ENCODE measurements at places on chromosomes 2 and 18. TPM values are rescaled to one million over a fixed set of nuclear protein-coding genes. Genes with fewer than 3 reads are reported as not detected.

- no peaks in the 10 kb centered on the region for H3K36me3 ChIP-seq
- H3K27ac ChIP-seq, result no peak overlapping the region
- no peak for DNase-seq
- no peaks in the 10 kb centered on the region for H3K4me1 ChIP-seq
- H3K4me3 ChIP-seq, result no peak overlapping the region
Observed at GRCh38 chr18:48347756-48348326, 61.3 kb downstream of the ZBTB7C start.

- no peak for DNase-seq
- no peaks in the 10 kb centered on the region for H3K27me3 ChIP-seq
- no peak overlapping the region for H3K4me3 ChIP-seq
- H3K36me3 ChIP-seq, result no peaks in the 10 kb centered on the region
- H3K4me1 ChIP-seq, result no peaks in the 10 kb centered on the region
Observed at GRCh38 chr2:177118636-177119035, 94.0 kb upstream of the HNRNPA3 start.

- no peaks in the 10 kb centered on the region for H3K36me3 ChIP-seq
- no peaks in the 10 kb centered on the region for H3K27me3 ChIP-seq
- H3K4me1 ChIP-seq, result no peaks in the 10 kb centered on the region
- no peak overlapping the region for H3K27ac ChIP-seq
- no peak for DNase-seq
Observed at GRCh38 chr2:193566886-193567285, 1372.2 kb upstream of the TMEFF2 start.

GRCh38 chr2:28750316-28751251 lies 1.0 kb upstream of the PPP1CB start:
- H3K36me3 ChIP-seq, result no peaks in the 10 kb centered on the region
- peak overlapping the region; percentile 97 for H3K4me3 ChIP-seq
- no peaks in the 10 kb centered on the region for H3K27me3 ChIP-seq
- H3K27ac ChIP-seq, result peak overlapping the region; percentile 100
- H3K4me1 ChIP-seq, result no peaks in the 10 kb centered on the region

DNA sequence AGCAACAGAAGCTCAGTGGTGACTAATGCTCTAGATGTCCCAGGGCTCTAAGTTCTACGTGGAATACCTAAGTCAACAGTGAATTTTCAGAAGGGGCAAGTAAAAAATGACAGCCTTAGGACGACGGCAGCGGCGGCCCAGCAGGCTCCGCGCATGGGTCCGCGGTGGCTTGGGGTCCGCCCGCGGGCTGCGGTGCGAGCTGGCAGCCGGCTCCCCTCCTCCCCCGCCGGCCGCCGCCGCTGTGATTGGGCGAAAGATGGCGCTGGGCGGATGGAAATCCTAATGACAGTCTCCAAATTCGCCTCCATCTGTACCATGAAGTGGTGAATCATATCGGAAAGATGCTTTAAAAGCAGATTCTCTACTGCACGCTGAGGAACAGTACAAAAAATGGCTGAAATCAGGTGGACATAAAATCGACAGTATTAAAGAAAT lies 74.7 kb downstream of the HNRNPLL start:
- peak overlapping the region; percentile 74 for H3K27ac ChIP-seq
- H3K36me3 ChIP-seq, result no peaks in the 10 kb centered on the region
- peak overlapping the region; percentile 34 for H3K4me3 ChIP-seq
- H3K27me3 ChIP-seq, result no peaks in the 10 kb centered on the region
- DNase-seq, result no peak
- no peaks in the 10 kb centered on the region for H3K4me1 ChIP-seq

Gene CCDC68
- 6.6 TPM for total RNA-seq

All from breast epithelium (tissue), 4 donors.